Activated CD4-positive, alpha-beta T cell treated with anti-CD3 and anti-CD28 coated beads for 4 hours (primary cell): ENCODE measurements at places on chromosomes 3 and 15.

GRCh38 chr3:71515636-71516365, 67.7 kb downstream of the FOXP1 start:
- no peak for DNase-seq

GRCh38 chr15:32746116-32746857, 28.5 kb downstream of the GREM1 start:
- no peak for DNase-seq

DNA sequence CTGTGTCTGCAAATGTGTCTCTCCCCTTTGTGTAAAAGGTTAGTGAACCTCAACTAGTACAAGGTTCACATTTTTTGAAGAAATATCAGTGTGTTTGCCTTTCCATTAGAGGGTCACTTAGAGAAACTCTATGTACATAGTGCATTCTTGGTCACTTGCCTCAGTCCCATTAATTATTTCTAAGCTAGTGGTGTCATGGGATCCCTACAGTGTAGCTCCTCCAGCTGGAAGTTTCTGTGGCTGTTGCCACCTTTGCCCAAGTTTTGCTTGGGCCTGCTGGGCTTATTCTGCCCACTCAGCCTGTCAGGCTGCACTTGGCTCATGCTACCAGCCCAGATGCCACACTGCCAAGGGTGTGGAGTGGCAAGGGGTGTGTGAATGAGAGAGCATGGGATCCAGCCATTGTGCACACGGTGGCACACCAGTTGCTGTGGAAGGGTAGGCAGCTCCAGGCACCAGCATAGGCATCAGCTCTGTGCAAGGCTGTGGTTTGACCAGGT, 161.7 kb downstream of the ARPP21 start:
- DNase-seq = no peak

GRCh38 chr3:71303627-71304200, 279.8 kb downstream of the FOXP1 start:
- DNase-seq = no peak

GRCh38 chr3:125212509-125213363, at the start of gene SLC12A8:
Gene SLC12A8 (minus strand): TSS chr3:125212748. CDS start chr3:125211349, 1,399 bp downstream.
- DNase-seq = no peak

GRCh38 chr3:186896875-186897274, 33.5 kb upstream of the ST6GAL1 start:
- no peak for DNase-seq
